ENCODE measurements at places on chromosomes 12 and 14. TPM values are rescaled to one million over a fixed set of nuclear protein-coding genes. Genes with fewer than 3 reads are reported as not detected.

PPP4R4 gene
- 0.72 TPM for total RNA-seq

TBC1D30 gene
- 14.7 TPM for total RNA-seq

GALNT6 gene
- total RNA-seq = 6.3 TPM

PNMA1 gene
- total RNA-seq = 42.1 TPM

CCDC38 gene
- 20.9 TPM for total RNA-seq

ASIC1 gene
- 1.7 TPM for total RNA-seq

IFI27 gene
- 40.7 TPM for total RNA-seq

ALDH1L2 gene
- 20.0 TPM for total RNA-seq

CAPZA3 gene
- 0.72 TPM for total RNA-seq

CACNA2D4 gene
- total RNA-seq = 0.72 TPM

PZP gene
- 2.6 TPM for total RNA-seq

CPNE6 gene
- 2.4 TPM for total RNA-seq

SLC7A8 gene
- 25.0 TPM for total RNA-seq

ST8SIA1 gene
- total RNA-seq = 17.1 TPM
